ENCODE measurements at places on chromosomes 1 and 21.

DNA sequence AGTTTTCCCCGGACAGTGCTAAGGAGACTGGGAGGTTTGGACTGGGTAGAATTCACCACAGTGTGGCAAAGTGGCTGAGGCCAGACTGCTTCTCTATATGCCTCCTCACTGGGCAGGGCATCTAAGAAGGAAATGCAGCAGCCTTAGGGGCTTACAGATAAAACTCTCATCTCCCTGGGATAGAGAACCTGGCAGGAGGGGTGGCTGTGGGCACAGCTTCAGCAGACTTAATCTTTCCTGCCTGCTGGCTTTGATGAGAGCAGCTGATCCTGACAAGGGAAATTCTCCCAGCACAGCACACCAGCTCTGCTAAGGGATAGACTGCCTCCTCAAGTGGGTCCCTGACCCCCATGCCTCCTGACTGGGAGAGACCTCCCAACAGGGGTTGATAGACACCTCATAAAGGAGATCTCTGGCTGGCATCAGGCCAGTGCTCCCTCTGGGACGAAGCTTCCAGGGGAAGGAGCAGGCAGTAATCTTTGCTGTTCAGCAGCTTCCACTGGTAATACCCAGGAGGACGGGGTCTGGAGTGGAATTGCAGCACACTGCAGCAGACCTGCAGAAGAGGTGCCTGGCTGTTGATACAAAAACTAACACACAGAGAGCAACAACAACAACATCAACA is 25.2 kb downstream of the KIFAP3 start:
- no peak for DNase-seq

DNA sequence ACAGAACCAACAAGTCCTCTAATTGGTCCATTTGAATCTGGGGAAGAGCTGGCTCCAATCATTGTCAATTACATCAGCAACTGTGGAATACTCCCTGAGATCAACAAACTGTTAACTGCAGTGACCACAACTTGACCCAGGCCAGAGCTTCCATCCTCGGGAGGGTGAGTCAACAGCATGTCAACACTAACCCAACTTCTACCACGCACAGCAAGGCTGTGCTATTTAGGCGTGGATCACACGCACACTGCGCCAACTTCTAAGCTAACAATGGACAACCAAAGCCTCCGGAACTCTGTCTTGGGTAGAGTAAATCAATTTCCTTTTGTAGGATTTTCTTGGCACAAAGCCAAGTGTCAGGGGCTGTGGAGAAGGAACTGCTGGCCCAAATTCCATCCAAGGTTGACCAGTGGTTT is 30.4 kb downstream of the APP start:
- peak; percentile 58 for DNase-seq

- DNase-seq: no peak
Observed at GRCh38 chr1:235402457-235403200, 35.4 kb downstream of the TBCE start.

- no peak for DNase-seq
Observed at GRCh38 chr1:224245188-224245587, 62.1 kb downstream of the DEGS1 start.

DNA sequence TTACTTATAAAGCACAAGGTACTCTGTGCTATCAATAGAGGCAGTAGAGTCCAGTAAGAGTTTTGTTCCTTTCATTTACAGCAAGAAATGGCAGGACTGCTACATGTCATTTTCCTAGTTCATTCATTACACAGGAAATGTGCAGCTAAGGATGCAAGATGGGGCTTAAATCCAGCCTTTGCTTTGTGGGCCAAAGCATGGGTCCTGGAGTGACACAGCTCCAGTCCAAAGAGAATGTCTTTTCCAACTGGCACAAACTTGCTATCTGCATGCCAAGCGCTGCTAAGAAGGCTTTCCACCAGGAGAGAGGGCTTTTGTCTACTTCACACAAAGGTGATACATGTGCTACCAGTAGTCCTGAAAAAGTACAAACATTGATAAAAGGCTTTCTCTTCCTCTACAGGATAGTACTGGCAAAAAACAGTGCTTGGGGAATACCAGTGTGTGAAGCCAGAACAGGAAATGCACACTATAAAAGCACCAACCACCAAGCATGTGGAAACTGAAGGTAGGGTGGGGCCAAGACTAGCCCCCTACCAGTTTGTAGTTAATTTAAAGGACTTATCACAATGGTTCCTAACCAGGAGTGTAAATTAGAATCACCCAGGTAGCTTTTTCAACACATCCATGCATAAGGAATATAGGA is 68.7 kb downstream of the ARID4B start:
- DNase-seq: no peak

DNA sequence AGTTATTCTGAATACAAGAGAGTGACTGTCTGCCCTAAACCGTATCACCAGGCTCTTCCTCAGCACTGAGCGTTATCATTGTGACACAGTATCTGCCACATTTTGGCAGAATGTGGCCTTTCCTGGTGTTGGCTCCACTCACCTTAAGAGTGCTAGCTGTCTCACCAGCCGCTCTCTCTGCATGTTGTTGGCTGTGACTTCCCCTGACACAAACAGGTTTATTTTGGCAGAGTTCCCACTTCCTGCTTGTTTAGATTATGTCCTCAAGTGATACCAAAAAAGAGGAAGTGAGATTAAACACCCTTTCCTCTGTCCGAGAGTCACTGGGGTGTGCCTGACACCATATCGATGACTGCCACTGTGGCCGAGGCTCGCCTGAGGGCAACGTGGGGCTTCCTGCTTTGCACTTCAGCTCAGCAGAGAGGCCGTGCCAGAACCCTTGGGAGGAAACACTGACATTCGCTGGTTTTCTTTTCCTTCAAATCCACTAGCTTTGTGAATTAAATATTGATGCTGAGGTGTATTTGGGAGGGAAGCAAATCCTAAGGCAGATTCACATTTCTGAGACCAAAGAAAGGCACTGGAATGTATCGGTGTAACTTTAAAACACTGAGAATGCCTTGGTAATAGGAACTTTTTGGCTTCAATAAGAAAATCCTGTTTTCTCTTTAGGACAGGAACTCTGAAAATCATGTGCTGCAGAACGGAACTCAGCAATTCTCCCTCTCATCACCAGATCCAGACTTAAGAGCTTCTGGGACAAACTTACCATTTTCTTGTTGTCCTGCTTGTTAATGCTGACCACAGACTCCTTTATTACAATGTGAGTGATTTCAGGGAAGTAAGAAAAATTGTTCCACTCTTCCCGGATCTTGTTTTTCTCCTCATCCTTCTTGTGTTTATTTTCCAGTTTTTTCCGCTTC is 102.1 kb downstream of the JAK1 start:
- DNase-seq: no peak

- DNase-seq: no peak
Observed at GRCh38 chr1:176884286-176884685, 280.2 kb downstream of the ASTN1 start.

GRCh38 chr1:206479183-206480125 is 9.2 kb downstream of the IKBKE start:
- peak; percentile 67 for DNase-seq

DNA sequence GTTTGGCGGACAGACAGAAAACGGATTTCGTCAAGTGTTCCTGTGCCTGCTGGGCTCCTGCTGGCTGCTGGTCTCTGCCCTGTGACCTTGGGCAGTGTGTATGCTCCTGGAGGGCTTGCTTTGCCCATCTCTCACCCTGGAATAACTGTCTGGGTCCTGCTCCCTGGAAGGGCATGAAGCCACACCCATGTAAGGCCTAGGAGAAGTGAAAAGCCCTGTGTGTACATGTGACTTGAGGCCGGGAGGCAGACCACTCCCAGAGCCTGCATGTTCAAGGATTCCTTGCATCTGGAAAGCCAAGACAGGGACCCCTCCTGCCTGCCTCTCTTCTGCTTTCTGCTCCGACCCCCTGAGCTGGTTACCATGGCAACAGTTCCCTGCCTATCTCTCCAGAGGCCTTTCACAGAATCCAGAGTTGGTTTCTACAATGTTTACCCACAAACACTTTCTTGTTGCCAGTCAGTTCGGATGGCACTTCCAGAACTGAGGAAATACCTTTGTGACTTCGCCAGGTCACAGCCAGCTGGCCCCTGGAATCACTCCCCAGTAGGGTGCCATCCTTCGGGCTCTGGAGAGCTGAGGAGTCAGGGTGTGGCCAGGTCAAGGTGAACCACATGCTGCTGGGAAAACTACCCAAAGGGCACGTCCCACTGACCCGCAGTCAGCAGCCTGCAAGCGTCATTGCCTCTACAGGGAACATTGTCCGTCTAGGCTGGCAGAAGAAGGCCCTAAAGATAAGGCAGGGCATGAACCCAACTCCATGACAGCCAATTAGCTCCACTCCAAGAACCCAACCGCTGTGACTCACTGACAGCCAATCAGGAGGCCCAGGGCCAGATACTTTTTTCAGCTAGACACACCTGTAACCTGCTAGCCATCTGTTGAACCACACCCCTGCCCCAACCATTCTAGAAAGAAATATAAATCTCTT is 14.7 kb upstream of the GPR37L1 start:
- no peak for DNase-seq

All from fibroblast of skin of right quadriceps (primary cell).